ENCODE measurements at places on chromosomes 5 and 9. TPM values are rescaled to one million over a fixed set of nuclear protein-coding genes. Genes with fewer than 3 reads are reported as not detected.

Gene RORB
- total RNA-seq, result 0.82 TPM

Gene DEPDC1B
- total RNA-seq, result 0.85 TPM

Gene QRFP
- total RNA-seq, result not detected

Gene MAP3K1
- total RNA-seq, result 19.6 TPM

Gene TMEM174
- not detected for total RNA-seq

Gene IER5L
- 4.7 TPM for total RNA-seq

Gene DDX4
- not detected for total RNA-seq

Gene SPINK13
- 2.4 TPM for total RNA-seq

Gene GPSM1
- 3.6 TPM for total RNA-seq
